CD4-positive, alpha-beta T cell treated with Interleukin-21 for 1 hour (primary cell): ENCODE measurements at places on chromosomes 4 and X.

DNA sequence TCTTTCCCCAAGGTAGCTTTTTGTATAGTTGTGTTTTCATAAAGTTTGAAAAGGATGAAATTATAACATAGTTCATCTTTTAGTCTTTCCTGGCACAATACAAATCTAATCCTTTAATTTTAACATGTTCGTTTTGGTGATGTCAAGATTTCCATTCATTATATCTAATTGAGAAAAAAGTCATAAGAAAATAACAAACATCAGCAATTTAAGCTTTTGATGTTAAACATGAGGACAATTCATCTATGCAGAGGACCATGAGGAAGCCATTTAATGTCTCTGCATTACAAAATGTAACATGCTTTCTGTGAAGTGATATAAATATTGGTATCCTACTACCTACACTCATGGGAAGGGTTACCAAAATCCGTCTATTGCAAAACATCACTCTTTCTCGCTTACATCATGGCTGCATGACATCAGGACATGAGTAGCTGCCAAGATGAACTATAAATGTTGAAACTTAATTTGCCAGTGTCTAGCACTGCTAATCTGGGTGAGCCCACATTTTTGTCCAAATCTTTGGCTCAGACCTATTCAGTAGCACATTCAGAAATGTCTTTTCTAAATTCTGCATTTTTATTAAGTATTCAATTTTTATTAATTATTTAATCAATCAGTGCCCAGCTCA is 9.5 kb downstream of the EPGN start:
- DNase-seq = no peak

DNA sequence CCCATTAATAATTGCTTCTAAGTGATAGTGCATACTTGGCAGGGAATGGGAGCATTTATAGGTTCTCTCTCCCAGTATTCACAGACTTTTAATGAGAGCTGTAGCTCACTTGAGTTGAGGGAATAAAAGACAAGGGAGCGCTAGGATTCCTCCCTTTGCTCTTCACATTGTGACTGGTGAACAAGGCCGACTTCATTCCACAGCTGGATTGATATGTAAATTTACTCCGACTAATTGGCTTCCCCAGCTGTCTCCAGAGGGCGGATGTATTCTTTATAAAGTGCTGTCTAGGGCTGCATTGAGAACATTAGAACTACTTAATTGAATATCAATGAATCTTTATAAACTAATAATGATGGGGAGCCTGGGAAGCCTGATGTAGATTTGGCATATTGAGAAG is 63.4 kb downstream of the GPR50 start:
- DNase-seq = no peak

DNA sequence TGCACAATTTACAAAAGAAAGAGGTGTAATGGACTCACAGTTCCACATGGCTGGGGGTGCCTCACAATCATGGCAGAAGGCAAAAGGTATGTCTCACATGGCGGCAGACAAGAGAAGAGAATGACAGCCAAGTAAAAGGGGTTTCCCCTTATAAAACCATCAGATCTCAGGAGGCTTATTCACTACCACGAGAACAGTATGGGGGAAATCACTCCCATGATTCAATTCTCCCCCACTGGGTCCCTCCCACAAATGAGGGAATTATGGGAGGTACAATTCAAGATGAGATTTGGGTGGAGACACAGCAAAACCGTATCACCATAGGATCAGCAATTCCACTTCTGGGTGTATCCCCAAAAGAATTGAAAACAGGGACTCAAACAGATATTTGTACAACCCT is 97.5 kb upstream of the STX18 start:
- no peak for DNase-seq

DNA sequence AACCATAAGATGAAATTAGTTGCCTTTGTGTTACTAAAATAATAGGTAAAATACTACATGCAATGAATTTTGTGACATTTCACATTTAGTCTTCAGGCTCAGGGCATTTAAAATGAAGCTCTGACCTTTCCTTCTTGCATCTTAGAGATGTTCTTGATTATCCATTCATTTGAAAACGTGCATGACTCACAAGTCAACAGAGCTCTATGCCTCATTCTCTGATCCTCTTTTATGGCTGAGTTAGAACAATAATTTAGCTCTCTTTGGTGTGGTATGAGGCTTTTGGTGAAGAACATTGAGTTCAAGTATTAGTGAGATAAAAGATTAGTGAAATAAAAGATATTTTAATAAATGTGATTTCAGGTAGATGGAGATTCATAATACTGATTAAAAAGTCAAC is 66.5 kb downstream of the TIGD2 start:
- DNase-seq = no peak

- DNase-seq = no peak
Observed at GRCh38 chrX:85570496-85570895, 191.0 kb upstream of the POF1B start.

- DNase-seq = no peak
Observed at GRCh38 chr4:136935305-136935704, 597.0 kb downstream of the PCDH18 start.

GRCh38 chr4:86848136-86848535 is 1.0 kb downstream of the SLC10A6 start:
- no peak for DNase-seq

GRCh38 chr4:123167931-123168330 is 228.7 kb upstream of the SPRY1 start:
- DNase-seq = no peak

DNA sequence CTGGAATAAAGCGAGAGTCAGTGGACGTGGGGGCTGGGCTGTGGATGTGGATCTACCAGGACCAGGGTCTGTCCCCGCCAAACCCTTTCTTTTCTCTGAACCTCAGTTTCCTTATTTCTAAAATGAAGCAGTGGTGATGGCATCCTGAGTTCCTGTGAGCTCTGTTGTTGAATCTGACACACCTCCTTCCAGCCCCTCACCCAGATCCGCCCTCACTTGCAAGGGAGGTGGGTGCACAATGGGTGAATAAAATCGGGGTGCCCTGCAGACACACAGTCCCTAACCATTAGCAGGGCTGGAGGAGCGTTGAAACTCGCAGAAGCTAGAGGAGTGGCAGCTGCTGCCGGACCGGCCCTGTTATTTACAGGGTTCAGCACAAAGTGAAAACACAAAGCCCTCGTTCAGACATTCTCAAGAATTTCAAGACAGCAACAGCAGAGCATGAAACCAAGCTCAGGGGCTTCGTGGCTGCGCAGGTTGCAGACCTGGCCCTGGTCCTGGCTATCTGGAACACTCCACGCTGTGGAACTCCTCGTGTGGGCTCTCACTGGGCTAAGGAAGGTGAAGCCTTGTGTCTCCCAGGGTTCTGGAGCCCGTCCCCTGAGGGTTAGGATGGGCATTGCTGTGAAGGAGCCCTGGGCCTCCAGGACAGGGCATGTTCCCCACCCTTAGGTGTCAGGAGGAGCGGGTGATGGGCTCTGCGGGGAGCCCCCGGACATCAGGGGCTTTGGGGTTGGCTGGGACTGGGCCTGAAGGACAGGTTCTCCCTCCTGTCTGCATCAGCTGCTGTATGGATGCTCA is 42.9 kb downstream of the PSAPL1 start:
- no peak for DNase-seq

DNA sequence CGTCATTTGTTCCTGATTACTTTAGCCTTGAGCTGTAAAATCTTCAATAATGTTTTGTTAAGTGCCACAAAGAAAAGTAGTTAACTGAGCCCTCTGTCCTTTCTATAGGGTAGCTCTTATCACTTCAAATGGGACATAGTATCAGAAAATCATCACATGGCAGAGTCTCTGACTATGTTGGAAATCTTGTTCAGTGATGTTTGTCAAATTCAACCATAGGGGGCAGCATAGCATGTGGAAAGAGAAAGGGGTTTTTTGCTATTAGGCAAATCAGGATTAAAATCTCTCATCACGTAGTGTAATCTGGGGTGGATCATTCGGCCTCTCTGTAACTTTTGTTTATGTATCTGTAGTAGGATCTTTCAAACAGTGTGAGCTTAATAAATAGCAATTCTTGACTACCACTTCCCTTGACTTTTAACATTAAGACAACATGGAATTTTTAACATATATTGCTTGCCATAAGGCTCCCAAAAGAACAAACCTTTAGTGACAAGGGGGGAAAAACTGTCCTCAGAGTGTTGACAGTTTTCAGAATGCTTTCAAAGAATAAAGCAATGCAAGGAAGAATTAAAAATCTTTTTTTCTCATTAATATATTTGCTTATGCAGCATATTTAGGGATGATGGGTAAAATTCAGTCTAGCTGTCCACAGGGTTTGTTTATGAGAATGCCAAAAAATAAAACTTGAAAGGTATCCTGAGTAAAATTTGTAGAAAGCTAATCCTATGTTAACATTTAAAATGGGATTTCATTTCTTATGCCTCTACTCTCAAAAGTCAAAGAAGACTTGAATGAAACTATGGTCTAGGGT is 127.2 kb downstream of the FBXW7 start:
- DNase-seq = peak; percentile 63

- no peak for DNase-seq
Observed at GRCh38 chr4:105644257-105644656, 64.2 kb downstream of the INTS12 start.

GRCh38 chr4:171157462-171158082 is 655.6 kb upstream of the GALNTL6 start:
- no peak for DNase-seq

GRCh38 chrX:7055386-7056137 is 92.0 kb upstream of the STS start:
- DNase-seq = no peak

- DNase-seq = no peak
Observed at GRCh38 chrX:86370927-86371326, 222.7 kb downstream of the DACH2 start.

GRCh38 chr4:185534511-185534865 is 819 bp downstream of the PDLIM3 start:
- no peak for DNase-seq

DNA sequence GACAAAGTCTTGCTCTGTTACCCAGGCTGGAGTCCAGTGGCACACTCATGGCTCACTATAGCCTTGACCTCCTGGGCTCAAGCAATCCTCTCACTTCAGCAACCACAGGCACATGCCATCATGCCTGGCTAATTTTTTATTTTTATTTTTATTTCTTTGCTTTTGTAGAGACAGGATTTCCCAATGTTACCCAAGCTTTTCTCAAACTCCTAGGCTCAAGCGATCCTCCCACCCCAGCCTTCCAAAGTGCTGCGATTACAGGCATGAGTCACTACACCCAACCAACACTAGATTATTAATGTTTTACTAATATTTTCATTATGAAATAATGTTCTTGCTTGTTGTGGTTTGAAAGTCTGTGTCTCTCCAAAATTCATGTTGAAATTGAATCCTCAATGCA is 5.2 kb upstream of the ACTRT1 start:
- DNase-seq = no peak
